Mesangial cell (primary cell): ENCODE measurements at places on chromosomes 7 and 10. TPM values are rescaled to one million over a fixed set of nuclear protein-coding genes. Genes with fewer than 3 reads are reported as not detected.

H2BK1 gene
- not detected in 2 replicates for total RNA-seq

CYP2C8 gene
- not detected in 2 replicates for total RNA-seq

TNPO3 gene
- total RNA-seq: 44.5 and 63.6 TPM in 2 replicates

TMEM176B gene
- not detected in 2 replicates for total RNA-seq

CALML3 gene
- total RNA-seq: not detected in 2 replicates

CFAP58 gene
- total RNA-seq: under 0.01 and 0.16 TPM in 2 replicates

COBL gene
- 0.49 and 0.89 TPM in 2 replicates for total RNA-seq

MKI67 gene
- 3.3 and 75.6 TPM in 2 replicates for total RNA-seq

PKD2L1 gene
- not detected in 2 replicates for total RNA-seq

EPHB6 gene
- 4.2 and 5.5 TPM in 2 replicates for total RNA-seq

ECHDC3 gene
- total RNA-seq: 22.2 and 26.7 TPM in 2 replicates

CACNB2 gene
- total RNA-seq: not detected in 2 replicates

PHYHIPL gene
- under 0.01 TPM in 1 of 2 replicates, not detected in the other for total RNA-seq

C7orf57 gene
- total RNA-seq: 0.13 and 0.16 TPM in 2 replicates

AKR1C8 gene
- total RNA-seq: not detected in 2 replicates

OR2A5 gene
- total RNA-seq: not detected in 2 replicates

CUZD1 gene
- total RNA-seq: 0.16 and 0.51 TPM in 2 replicates

RARRES2 gene
- 3.3 and 34.4 TPM in 2 replicates for total RNA-seq

LEP gene
- total RNA-seq: not detected in 2 replicates

SKIDA1 gene
- 2.1 and 3.3 TPM in 2 replicates for total RNA-seq

CFAP46 gene
- 1.8 and 2.3 TPM in 2 replicates for total RNA-seq
